Stimulated activated CD8-positive, alpha-beta memory T cell treated with anti-CD3 and anti-CD28 coated beads, Interleukin-2, amount 100 ng/mL, for 48 hours (primary cell): ENCODE measurements at places on chromosomes 12 and 14.

DNA sequence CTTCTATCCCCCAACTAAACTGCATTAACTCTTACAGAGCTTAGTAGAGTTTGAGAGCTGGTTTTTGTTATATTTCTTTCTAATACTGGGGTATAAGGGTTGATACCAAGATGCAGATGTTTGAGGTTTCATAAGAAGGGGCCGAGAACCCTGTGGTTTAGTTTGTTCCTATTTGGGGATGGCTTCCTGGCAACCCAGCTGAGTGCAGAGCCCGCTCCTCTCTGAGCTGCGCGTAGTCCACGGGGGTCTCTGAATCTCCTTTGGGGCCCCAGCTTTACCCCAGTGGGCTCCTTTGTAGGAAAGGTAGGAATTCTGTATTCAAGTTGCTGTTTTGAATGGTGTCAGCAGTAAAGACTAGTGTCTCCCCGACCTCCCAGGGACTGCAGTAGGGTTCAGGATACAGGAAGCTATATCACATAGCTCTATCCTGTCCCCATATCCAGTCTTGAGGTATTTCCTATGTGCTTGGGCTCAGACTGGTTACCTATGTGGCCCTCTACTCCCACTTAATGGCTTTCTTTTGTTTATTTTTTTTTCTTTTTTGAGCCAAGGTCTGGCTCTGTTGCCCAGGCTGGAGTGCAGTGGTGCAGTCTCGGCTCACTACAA, 25.4 kb downstream of the PLXNC1 start:
- DNase-seq: no peak

- no peak for DNase-seq
Measured at GRCh38 chr12:90060031-90060430, 351.4 kb upstream of the ATP2B1 start.

DNA sequence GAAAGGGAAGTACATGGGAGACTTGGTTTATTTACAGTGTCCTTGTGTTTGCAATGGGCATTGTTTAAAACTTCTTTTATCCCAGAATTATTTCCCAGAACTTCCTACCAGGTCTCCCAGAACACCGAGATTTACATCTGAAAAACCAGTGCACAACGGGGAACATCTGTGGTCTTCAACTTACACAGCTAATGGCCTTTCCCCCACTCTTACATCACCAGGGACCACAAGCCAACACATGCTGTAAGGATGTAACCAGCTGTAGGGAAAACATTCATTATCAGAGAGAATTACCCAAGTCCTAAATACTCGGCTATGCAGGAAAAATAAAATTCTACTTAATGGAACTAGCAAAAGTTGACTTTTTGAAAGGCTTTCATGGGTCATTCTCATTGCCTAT, 267.6 kb downstream of the DUSP6 start:
- DNase-seq: no peak

- no peak for DNase-seq
Measured at GRCh38 chr14:97270308-97270707, 473.1 kb downstream of the VRK1 start.

DNA sequence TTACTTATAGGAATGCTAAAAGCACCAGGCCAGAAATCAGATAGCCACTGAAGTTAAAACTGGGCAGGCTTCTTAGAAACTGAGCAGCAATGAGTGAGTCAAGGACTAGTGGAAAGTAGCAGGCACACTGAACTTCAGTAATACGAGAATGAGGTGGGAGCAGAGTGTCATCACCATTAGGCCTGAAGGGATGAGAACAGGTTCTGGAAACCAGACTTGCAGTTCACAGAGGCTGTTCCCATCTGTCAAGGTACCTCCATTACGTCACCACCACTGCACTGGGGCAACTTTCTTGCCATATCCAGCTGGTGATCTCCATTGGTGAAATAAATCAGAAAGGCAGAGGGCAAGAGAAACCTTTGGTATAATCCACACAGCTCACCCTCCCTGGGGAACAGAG, 15.6 kb downstream of the ZNF10 start:
- no peak for DNase-seq

DNA sequence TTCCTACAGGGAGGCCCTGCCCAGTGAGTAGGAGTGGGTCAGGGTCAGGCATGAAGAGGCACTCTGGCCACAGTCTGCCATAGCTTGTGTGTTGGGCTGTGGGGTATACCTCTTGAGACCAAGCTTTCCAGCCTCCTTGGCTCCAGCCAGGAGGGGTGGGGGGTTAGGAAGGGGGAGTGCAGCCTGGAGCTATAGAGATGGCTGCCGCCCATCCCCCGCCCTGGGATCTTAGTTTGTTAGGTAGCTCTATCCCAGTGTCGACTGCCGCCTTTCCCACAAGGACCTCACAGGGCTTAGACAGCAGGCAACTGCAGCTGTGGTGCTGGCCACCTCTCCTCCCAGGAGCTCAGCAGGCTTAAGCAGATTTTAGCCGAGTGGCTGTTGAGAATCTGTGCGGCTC, 216.4 kb downstream of the PLCZ1 start:
- DNase-seq: no peak

DNA sequence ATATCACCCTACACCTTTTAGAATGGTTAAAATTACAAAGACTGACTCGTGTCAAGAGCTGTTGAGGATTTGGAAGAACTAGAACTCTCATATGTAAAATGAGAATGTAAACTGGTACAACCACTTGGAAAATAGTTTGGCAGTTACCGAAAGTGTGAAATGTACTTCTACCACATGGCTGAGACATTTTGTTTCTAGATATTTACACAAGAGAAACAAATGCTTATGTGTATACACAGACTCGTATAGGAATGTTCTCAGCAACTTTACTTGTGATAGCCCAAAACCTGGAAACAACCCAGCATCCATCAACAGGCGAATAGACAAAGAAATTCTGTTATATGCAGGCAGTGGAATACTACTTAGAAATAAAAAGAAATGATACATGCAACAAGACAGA, 103.0 kb downstream of the BRMS1L start:
- DNase-seq: no peak

DNA sequence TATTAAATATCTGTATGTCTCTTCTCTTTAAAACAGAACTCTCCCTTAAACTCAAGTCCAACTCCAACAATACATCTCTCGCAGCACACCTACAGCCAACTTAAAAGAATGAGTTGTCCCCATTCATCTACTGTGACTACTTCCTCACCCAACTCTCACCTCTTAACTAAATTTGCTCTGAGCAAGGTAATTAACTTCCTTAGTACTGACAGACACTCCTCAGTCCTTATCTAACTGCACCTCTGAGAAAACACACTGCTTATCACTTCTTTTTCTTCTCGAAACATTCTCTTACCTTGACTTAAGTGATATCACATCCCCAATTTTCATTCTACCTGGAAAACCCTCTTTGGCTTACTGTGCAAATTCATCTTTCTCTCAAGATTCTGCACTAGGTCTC, 7.0 kb downstream of the ERGIC2 start:
- DNase-seq: no peak

- DNase-seq: no peak
Measured at GRCh38 chr12:119328111-119328510, 6.4 kb upstream of the CCDC60 start.

DNA sequence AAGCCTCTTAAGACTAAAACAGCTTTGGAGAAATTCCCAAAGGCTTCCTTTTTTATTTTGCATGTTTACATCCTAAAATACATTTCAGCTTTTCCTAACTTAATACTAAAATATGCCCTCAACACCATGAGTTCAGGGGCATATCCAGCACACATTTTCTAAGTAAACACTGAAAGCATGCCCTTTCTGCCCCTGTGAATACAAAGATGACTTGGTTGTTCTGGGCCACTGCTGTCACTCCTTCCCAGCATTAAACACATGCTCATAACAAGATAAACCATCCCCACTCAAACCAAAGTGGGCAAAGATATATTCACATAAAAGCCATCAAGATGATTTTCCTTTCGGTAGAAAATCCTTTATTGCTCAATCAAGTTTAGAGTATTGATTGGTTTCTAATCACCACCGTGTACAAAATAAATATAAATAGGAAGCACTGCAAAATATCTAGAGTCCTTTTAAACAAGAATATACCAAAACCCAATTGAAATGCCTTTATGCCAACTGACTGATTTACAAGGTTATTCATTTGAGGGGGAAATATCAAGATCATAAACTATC, 1.9 kb downstream of the CCNB1IP1 start:
- no peak for DNase-seq

GRCh38 chr12:59717436-59717835, 121.6 kb downstream of the SLC16A7 start:
- DNase-seq: no peak

GRCh38 chr14:102212356-102212755, 72.7 kb downstream of the WDR20 start:
- DNase-seq: no peak

GRCh38 chr12:82758749-82759330, 72.1 kb downstream of the TMTC2 start:
- no peak for DNase-seq

- no peak for DNase-seq
Measured at GRCh38 chr12:47985596-47986290, 18.5 kb downstream of the COL2A1 start.

DNA sequence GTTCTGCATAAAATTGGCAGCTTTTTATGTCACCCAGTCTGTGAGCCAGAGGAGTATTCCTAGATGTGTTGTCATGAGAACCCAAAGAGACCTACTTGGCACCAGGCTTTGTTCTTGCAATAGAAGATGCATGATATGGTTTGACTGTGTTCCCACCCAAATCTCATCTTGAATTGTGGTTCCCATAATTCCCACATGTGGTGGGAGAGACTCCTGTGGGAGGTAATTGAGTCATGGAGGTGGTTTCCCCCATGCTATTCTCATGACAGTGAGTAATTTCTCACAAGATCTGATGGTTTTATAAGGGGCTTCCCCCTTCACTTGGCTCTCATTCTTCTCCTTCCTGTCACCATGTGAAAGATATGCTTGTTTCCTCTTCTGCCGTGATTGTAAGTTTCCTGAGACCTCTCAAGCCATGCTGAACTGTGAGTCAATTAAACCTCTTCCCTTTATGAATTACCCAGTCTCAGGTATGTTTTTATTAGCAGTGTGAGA, 572.0 kb upstream of the ATP2B1 start:
- no peak for DNase-seq

DNA sequence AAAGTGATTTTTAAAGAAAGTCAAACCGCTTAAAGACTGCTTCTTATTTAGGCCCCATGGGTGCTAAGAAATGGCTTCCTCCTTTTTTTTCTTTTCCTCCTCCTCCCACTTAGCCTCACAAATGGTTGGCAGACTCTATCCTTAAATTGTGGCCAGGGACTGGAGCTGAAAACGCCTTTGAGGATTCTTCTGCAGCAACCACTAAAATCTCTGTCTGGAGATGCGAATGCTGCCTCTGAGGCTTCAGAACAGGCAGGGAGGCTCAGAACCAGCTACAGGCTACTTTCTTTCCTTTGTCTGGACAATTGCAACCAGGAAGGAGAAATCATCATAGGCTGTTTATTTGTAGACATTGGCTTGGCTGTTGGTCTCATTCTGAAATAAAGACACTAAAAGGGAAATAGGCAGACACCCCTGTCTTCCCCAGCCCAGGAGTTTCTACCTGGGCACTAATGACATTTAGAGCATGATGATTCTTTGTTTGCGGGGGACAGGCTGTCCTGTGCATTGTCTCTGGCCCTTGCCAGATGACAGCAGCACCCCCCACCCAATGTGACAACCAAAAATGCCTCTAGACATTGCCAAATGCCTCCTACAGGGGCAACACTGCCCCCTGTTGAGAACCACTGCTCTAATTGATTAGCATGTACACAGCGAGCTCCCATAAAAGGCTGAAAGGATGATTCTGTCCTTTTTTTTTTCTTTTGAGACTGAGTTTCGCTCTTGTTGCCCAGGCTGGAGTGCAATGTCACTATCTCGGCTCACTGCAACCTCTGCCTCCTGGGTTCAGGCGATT, 50.3 kb downstream of the MAP1LC3B2 start:
- no peak for DNase-seq

- DNase-seq: no peak
Measured at GRCh38 chr14:37588956-37589714, 5.9 kb downstream of the FOXA1 start.

- DNase-seq: no peak
Measured at GRCh38 chr12:68943848-68944247, 10.9 kb upstream of the CPM start.

- no peak for DNase-seq
Measured at GRCh38 chr12:14989790-14990189, 16.9 kb downstream of the PDE6H start.

GRCh38 chr12:49296034-49296835, 1.3 kb downstream of the PRPH start:
- peak; percentile 62 for DNase-seq
